ENCODE measurements at places on chromosomes 5 and 9.

GRCh38 chr5:170601619-170602018 is 97.8 kb downstream of the KCNIP1 start:
- DNase-seq: no peak

GRCh38 chr9:79694676-79695400 is 123.1 kb downstream of the TLE4 start:
- DNase-seq: no peak

GRCh38 chr5:150434464-150434863 is 15.1 kb downstream of the RPS14 start:
- DNase-seq: no peak

GRCh38 chr9:96020792-96021550 is 145.5 kb downstream of the ERCC6L2 start:
- no peak for DNase-seq

Measured in cerebellar nuclear complex (tissue), 1 donor.